ENCODE measurements at places on chromosomes 16 and 17. TPM values are rescaled to one million over a fixed set of nuclear protein-coding genes. Genes with fewer than 3 reads are reported as not detected.

DNA sequence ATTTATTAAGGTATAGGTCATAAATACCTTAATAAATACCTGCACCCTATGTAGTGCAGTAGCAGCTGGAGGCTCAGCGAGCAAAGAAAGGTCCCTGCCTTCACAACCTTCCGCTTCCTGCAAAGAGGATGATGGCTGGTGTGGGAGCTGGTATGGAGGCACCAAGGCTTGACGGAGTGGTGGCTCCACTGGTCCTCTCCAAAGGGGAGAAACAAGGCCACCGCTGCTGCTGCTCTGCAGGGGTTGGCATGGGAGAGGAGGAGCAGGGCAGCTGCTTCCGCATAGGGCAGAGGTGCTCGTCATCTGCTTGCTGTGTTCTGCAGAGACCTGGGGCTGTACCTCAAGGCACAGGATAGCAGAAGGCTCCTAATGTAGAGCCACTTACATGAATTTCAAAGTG is 52.8 kb downstream of the NDEL1 start:
- no peaks in the 10 kb centered on the region for H3K27me3 ChIP-seq
- H3K4me1 ChIP-seq: no peaks in the 10 kb centered on the region
- H3K36me3 ChIP-seq: no peaks in the 10 kb centered on the region
- H3K4me3 ChIP-seq: no peak overlapping the region

GRCh38 chr17:18855831-18856569 is 1.9 kb upstream of the PRPSAP2 start:
- peak overlapping the region; percentile 66 for H3K4me3 ChIP-seq
- H3K27ac ChIP-seq: peak overlapping the region; percentile 89
- peaks cover 27% of the 10 kb centered on the region for H3K4me1 ChIP-seq

- H3K27me3 ChIP-seq: no peaks in the 10 kb centered on the region
- no peak overlapping the region for H3K4me3 ChIP-seq
- no peaks in the 10 kb centered on the region for H3K4me1 ChIP-seq
- no peak overlapping the region for H3K27ac ChIP-seq
- DNase-seq: no peak
These were observed 11.0 kb downstream of the DBF4B start for GRCh38 chr17:44719444-44719843.

GRCh38 chr17:57438066-57438731 is 181.9 kb downstream of the MSI2 start:
- no peak overlapping the region for H3K4me3 ChIP-seq
- no peak for DNase-seq
- peaks cover 40% of the 10 kb centered on the region for H3K4me1 ChIP-seq
- H3K36me3 ChIP-seq: no peaks in the 10 kb centered on the region
- no peak overlapping the region for H3K27ac ChIP-seq
- no peaks in the 10 kb centered on the region for H3K27me3 ChIP-seq

DNA sequence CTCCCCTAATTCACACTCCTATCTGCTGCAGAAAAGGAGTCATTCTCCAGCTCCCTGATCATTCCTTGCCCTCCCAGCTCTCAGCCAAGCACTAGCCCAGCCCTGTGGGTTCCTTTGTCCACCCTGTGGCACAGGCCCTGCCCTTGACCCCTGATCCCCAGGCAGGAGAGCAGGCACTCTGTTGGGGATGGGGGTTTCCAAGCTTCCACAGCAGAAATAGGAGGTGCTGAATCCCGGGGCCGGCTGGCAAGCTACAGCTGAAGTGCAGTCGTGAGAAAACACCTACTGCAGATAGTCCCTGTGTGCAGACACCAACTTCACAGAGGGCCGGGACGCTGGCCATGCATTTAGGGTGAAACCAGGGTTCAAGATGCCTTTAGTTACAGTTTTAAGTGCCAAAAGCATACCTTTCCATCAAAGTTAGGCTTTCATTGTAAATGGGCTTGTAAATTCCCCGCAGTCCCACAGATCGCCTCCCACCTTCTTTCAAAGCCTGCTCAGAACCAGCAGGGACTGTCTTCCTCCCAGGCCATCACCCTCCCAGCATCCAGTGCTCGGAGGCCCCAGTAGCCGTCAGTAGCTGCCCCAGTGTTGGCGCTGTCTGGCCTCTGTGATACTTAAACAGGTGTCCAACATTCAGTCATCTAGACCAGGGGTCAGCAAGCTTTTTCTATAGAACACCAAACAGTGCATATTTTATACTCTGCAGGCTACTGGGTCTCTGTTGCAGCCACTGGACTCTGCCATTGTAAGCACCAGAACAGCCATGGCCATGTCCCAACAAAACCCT is 10.6 kb downstream of the CPSF4L start:
- H3K4me1 ChIP-seq: no peaks in the 10 kb centered on the region
- no peaks in the 10 kb centered on the region for H3K27me3 ChIP-seq
- H3K4me3 ChIP-seq: no peak overlapping the region
- H3K27ac ChIP-seq: no peak overlapping the region

GRCh38 chr17:35969558-35970380 is 11.5 kb downstream of the CCL16 start:
- no peak overlapping the region for H3K27ac ChIP-seq
- no peak overlapping the region for H3K4me3 ChIP-seq
- H3K4me1 ChIP-seq: peaks cover 17% of the 10 kb centered on the region

DNA sequence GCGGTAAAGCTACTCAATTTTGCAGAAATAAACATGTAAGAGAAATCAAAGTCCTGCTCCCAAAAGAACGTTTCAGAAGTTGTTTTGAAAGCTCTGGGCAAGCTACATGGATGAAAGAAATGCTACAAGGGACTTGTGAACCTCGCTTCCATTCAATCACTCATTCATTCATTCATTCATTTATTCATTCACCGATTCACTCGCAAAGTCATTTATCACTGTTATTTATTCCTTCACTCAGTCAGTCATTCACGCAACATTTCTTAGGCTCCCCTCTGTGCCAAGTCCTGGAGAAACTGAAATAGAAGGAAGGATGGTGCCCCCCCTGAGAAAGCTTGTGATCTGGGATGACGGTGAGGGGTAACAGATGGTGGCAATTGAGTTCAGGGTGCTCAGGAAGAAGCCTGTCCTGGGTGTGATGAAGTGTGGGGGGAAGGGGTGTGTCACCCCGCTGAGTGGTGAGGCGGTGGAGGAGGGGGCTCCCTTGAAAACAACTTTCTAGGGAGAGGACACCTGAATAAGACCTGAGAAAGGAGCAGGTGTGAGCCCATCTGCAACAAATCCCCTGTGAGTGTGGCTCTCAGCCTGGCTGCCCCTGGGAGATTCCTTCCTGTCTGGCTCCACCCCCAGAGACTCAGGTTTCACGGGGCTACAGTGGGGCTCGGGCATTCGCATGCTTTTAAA is 36.3 kb upstream of the PRSS54 start:
- H3K4me3 ChIP-seq: no peak overlapping the region
- no peaks in the 10 kb centered on the region for H3K27me3 ChIP-seq
- no peak overlapping the region for H3K27ac ChIP-seq
- H3K4me1 ChIP-seq: no peaks in the 10 kb centered on the region
- no peaks in the 10 kb centered on the region for H3K36me3 ChIP-seq

- H3K36me3 ChIP-seq: no peaks in the 10 kb centered on the region
- no peak overlapping the region for H3K4me3 ChIP-seq
- DNase-seq: no peak
- H3K27me3 ChIP-seq: peaks cover 16% of the 10 kb centered on the region
- no peaks in the 10 kb centered on the region for H3K4me1 ChIP-seq
- H3K27ac ChIP-seq: no peak overlapping the region
These were observed 190.5 kb downstream of the IRF8 start for GRCh38 chr16:86089334-86089900.

GRCh38 chr17:35788477-35789368 is 6.7 kb downstream of the MMP28 start:
- peak overlapping the region; percentile 96 for H3K27ac ChIP-seq
- H3K4me3 ChIP-seq: no peak overlapping the region
- H3K4me1 ChIP-seq: peaks cover 76% of the 10 kb centered on the region
- H3K36me3 ChIP-seq: no peaks in the 10 kb centered on the region

DNA sequence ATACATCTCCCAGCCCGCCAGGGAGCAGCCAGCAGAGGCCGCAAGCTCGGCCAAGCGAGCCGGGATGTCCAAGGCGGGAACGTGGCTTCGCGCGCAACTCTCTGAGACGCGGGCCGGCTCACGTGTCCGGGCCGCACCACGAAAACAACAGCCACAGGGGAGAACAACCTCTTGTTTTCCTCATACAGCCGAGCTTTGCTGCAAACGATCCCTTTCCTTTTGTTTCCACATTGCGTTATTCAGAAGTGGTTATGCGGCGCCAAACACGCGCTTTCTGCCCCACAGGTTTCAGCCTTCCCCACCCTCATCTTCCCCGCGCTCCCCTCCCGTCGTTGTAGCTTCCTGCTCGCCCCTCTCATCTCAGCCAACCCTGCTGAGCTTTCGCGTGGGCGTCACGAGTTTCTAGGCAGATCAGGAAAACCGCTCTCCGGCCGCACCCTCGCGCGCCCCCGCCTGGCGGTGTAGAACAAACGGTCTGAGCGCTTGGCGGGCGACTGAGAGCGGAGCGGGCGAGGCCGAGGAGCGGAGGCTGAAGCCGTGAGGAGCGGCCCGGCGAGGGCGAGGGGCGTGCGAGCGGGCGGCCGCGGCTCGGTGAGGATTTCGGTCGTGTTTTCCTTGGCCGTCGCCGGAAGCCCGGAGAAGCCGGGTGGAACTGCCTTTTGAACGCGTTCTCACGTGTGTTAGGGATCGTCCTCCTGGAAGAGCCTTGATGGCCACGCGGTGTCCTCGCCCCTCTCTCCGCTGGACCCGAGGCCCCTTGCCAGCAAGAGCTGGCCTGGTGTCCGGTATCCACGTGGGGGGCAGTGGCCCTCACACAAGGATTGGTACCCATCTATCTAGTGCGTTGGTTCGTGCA is 6.6 kb upstream of the SMARCD2 start:
- DNase-seq: peak; percentile 87
- no peaks in the 10 kb centered on the region for H3K4me1 ChIP-seq
- H3K36me3 ChIP-seq: no peaks in the 10 kb centered on the region
- H3K27me3 ChIP-seq: no peaks in the 10 kb centered on the region
- H3K27ac ChIP-seq: peak overlapping the region; percentile 65
- peak overlapping the region; percentile 17 for H3K4me3 ChIP-seq

DNA sequence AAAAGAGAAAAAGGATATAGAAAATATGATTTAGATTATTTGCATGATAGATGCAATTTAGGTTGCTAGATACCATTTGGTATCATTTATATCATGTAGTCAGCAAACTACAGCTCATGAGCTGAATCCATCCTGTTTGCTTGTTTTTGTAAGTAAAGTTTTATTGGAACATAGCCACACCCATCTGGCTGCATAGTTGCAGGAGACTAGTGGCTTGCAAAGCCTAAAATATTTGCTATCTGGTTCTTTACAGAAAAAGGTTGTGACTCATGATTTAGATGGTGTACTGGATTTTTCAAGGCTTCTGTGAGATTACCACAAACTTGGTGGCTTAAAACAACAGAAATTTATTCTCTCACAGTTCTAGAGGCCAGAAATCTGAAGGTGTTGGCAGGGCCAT is 49.9 kb downstream of the MAP2K4 start:
- DNase-seq: no peak
- no peak overlapping the region for H3K27ac ChIP-seq
- H3K4me3 ChIP-seq: no peak overlapping the region
- H3K4me1 ChIP-seq: no peaks in the 10 kb centered on the region
- peaks cover 33% of the 10 kb centered on the region for H3K36me3 ChIP-seq

- no peak for DNase-seq
- no peak overlapping the region for H3K4me3 ChIP-seq
- H3K27ac ChIP-seq: no peak overlapping the region
These were observed 321.4 kb upstream of the TNRC6C start for GRCh38 chr17:77636835-77637817.

DNA sequence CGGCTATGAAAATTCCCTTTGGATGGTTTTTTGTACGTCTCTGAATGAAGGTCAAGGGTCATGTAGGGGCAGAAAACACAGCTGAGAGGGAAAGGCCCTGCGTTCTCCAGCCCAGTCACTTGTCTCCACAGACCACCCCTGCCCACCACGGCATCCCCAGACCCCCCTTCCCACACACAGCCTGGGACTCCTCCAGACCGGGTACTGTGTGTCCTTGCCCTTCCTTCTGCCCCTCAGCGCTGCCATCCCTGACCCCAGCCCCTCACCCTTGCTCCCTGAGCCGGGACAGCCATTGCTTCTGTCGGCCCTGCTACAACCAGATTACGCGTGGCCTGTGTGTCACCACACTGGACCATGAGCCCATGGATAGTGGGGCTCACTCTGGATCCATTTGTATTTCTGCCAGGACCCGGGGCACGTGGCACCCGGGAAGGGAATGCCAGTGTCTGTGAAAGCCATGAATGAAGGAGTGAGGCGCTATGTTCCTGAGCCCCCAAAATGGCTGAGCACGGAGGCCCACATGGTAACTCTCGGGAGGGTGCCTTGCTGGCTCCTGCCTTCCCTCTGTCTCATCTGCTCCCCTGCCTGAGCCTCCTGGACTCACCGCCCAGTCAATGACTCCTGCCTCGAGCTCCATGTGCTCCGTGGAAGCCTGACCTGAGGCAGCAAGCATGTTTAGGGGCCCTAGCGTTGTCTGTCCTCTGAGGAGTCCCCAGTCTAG is 139.1 kb upstream of the FOXF1 start:
- no peak for DNase-seq
- no peaks in the 10 kb centered on the region for H3K36me3 ChIP-seq
- no peaks in the 10 kb centered on the region for H3K4me1 ChIP-seq
- H3K27me3 ChIP-seq: no peaks in the 10 kb centered on the region
- H3K4me3 ChIP-seq: no peak overlapping the region

- no peaks in the 10 kb centered on the region for H3K27me3 ChIP-seq
- no peaks in the 10 kb centered on the region for H3K36me3 ChIP-seq
- no peak for DNase-seq
- no peak overlapping the region for H3K27ac ChIP-seq
- H3K4me1 ChIP-seq: no peaks in the 10 kb centered on the region
These were observed 25.4 kb downstream of the CDRT15 start for GRCh38 chr17:14211246-14211645.

- no peak overlapping the region for H3K4me3 ChIP-seq
- no peaks in the 10 kb centered on the region for H3K4me1 ChIP-seq
- no peaks in the 10 kb centered on the region for H3K27me3 ChIP-seq
- no peak for DNase-seq
These were observed 357.9 kb downstream of the CNTNAP4 start for GRCh38 chr16:76634847-76635697.

DNA sequence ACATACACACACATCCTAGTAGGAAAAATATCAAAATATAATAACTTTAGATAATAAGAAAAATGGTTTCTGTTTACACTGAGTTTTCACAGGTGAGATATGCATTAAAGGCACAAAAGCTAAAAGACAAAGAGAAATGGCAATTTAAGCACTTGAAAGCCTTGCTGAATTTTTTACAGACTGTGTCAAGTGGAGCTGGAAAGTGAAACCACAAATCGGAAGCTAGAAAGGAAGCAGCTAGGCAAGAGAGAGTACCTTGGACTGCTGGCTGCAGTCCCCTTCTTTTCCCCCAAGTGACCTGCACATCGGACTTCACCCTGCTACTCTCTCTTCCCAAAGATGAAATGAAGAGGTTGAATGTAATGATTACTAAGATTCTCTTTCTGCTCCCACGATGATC is 135.1 kb downstream of the CDH13 start:
- no peak overlapping the region for H3K27ac ChIP-seq
- no peak overlapping the region for H3K4me3 ChIP-seq
- no peaks in the 10 kb centered on the region for H3K27me3 ChIP-seq
- no peaks in the 10 kb centered on the region for H3K36me3 ChIP-seq
- H3K4me1 ChIP-seq: no peaks in the 10 kb centered on the region
- no peak for DNase-seq

The ACE gene
- 35.3 TPM for total RNA-seq

The CCL15 gene
- not detected for total RNA-seq

The CD300LG gene
- total RNA-seq: 9.0 TPM

The MVD gene
- 39.5 TPM for total RNA-seq

The TMEM114 gene
- not detected for total RNA-seq

The BAHCC1 gene
- 22.6 TPM for total RNA-seq

The TXNDC11 gene
- 45.7 TPM for total RNA-seq

The TP53TG3D gene
- 5.9 TPM for total RNA-seq

The HNF1B gene
- total RNA-seq: not detected

Measured in tibial nerve (tissue), 4 donors.